ENCODE measurements at places on chromosomes 1 and 21.

DNA sequence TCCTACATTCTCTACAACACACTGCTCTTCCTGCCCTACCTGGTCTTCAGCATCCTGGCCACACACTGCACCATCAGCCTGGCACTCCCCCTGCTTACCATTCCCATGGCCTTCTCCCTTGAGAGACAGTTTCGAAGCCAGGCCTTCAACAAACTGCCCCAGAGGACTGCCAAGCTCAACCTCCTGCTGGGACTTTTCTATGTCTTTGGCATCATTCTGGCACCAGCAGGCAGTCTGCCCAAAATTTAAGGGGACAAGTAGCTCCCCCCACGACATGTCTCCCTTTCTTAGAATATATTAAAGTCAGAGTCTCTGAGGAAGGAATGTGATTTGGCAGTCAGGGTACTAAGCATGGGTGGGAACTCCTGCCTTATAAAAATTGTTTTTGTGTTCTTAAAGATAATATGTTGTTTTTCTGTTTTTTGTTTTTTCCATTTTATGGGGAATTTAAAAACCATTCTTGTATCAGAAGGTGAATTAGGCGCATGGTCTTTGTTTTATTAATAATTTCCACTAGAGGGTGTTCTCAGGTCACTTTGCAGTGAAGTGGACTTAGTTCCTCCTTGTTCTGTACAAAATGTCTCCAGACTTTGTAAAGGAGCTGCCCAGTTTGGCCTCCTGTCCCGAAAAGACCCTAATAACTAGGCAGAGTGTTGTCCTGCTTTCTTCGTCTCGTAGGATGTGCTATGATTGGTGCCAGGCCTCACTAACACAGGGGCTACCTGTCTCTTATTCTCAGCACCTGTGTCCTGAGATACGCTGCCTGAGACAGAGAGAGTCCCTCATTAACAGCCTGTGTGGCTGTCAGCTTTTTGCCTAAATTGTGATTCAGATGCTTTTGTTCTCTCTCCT, 13.1 kb downstream of the UBIAD1 start:
- DNase-seq, result peak; percentile 52

- no peak for DNase-seq
Measured at GRCh38 chr1:99638853-99639252, 7.1 kb upstream of the PALMD start.

DNA sequence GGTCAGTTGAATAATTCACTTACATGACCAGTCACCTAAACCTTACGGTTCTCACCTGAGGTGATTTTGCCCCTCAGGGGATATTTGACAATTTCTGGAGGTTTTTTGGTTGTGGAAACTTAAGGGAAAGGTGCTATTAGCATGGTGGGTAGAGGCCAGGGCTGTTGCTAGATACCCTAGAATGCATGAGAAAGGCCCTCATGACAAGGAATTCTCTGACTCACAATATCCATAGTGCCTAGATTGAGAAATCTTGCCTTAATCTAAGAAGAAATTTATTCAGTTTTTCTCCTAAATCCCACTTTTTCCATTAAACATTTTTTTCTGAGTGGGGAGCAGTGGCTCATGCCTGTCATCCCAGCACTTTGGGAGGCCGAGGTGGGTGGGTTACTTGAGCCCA, 119.7 kb downstream of the TGFB2 start:
- DNase-seq, result no peak

- no peak for DNase-seq
Measured at GRCh38 chr1:15157524-15158399, 4.2 kb downstream of the TMEM51 start.

DNA sequence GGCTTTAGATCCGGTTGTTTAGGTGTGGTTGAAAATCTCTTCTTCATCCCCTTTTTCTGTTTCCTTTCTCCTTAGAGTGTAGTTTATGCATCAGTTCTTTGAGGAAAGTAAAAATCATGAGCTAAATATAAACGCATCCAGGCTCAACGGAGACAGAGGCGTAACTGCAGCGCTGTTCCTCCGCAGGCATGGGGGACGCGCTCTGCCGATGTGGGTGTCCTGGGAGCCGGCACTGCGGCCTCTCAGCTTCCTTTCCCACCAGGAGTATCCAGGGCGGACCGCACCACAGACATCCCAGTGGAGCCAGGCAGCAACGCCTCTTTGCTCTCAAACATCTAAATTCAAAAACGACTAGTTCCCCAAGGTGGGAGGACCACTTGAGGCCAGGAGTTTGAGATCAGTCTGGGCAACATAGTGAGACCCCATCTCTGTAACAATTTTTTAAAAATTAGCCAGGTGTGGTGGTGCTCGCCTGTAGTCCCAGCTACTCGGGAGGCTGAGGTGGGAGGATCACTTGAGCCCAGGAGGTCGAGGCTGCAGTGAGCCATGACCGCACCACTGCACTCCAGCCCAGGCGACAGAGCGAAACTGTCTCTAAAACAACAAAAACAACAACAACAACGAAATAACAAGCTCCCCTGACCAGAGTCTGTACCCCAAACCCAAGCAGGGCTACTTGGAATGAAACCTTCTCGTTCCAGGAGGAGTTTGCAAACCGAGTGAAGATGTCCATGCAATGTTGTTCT, 16.4 kb downstream of the SLC45A1 start:
- DNase-seq, result no peak

- DNase-seq, result no peak
Measured at GRCh38 chr1:169745015-169745861, 11.4 kb upstream of the SELE start.

DNA sequence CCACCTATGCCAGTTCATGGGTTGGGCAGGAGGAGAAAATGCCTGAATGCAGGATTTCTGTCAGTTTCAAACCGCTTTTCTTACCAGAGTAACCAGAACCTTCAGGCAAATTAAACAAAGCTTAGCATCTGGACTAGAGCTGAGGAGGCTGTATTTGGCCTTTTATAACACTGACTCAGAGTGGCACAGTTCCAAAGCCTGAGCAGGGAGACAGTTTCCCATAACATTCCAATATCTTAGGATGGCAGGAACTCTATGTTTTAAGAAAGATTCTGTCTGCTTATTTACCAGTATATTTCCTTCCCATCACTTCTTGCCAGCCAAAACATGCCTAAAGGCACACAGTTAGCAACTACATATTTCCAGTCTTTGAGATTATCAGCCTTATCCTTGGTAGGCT, 46.8 kb downstream of the UBR4 start:
- DNase-seq, result peak; percentile 48

DNA sequence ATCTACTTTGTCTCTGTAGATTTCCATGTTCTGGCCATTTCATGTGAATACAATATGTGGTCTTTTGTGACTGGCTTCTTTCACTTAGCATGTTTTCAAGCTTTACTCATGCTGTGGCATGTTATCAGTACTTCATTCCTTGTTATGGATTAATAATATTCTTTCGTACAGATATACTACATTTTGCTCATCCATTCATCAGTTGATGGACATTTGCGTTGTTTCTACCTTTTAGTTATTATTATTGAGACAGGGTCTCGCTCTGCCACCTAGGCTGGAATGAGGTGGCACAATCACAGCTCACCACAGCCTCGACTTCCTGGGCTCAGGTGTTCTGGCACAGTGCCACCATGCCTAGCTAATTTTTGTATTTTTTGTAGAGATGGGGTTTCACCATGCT, 21.4 kb downstream of the SFPQ start:
- no peak for DNase-seq

- DNase-seq, result no peak
Measured at GRCh38 chr1:5444396-5444795, 547.8 kb downstream of the NPHP4 start.
